RKO (cell line): ENCODE measurements at places on chromosomes 7 and 10.

GRCh38 chr7:155994279-155994811 is 182.1 kb upstream of the SHH start:
- DNase-seq, result no peak

DNA sequence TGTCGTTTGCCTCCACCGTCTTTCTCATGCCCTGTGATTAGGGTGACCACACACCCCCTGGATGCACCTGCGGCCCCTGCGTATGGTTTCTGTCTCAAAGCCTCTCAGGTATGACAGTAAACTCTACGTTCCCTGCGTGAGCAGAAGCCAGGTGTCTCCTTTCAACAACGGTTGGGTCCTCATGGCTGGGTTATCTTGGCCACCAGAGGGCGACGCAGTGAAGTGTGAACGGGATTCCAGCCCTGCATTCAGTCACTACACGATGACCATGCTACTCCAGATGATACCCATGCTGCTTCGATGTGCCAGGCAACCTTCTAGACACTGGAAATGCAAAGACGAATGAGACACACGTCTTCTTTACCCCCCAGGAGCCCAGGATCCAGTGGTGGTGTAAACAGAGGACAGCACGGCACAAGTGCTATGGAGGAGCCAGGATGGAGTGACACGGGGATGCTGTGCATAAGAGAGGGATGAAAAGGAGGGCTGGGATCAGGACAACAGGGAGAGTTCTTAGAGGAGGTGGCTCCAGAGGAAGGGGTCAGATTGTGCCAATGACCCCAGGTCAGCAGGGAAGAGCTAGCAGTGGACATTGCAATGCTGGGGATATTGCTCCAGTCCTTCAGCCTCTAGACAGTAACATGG is 228.1 kb upstream of the PFKP start:
- DNase-seq, result peak; percentile 47

DNA sequence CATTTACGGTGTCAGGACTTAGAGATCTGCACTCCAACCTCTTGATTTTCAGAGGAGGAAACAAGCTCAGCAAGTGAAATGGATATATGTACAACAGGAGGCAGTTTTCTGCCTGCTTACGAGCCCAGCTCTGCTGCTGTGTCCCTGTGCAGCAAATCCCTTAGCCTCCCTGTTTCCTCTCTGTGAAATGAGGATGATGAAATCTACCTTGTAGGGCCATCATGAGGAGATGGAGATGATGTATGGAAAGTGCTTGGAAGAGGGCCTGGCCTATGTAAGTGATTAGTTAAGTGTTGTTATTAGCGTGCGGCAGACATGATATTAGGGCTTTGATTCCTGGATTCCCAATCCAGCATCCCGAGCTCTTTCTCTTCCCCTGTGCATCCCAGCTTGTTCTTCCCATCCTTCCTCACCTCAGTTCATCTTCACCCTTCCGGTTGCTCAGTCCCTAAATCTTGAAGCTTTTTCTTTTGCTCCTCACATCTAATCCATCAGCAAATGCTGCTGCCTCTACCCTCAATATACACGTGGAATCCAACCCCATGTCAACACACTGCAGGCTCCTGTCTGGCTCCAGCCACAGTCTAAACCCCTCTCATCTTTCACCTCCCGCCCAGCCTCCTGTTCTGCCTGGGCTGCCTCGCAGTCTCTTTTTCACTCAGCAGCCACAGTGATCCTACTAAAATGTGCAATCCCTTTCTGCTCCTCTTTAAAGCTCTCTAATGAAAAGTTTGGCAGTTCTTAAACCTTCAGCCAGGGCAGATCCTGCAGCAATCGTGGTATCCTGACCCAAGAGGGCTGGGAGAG is 113.8 kb downstream of the MARCHF5 start:
- no peak for DNase-seq

DNA sequence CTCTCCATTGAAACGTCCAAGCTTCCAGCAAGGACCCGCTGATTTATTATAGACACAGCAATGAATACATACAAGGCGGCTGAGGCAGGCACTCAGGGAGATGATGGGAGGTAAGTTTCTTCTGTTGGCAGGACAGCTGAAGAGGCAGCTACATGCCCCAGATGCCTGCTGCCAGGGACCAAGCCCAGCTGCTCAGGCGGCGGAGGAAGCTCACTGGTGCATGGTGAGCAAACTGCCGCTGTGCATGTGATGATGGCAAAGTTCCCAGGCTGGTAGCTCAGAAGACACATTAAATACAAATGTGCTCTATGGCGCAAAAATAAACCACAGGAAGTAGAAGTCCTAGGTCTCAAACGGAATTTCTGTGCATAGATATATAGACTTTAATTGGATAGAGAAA is 2.3 kb downstream of the DNTT start:
- no peak for DNase-seq

DNA sequence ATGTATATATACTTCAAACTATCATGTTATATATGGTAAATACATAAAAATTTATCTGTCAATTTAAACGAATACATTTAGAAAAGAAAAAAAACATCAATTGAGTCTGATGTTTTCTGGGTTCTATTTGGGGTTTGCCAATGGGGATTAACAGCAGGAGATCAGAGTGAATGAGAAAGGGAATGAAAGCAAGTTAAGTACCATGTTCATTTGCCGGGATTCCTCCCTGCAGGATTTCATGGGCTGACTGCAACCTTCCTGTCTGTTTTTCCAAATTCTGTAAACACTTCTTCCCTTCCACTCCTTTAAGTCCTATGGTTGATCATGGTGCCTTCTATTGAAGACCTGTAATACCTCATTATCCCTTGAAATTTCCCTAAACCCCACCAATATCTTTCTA is 33.9 kb upstream of the SEMA3A start:
- no peak for DNase-seq

DNA sequence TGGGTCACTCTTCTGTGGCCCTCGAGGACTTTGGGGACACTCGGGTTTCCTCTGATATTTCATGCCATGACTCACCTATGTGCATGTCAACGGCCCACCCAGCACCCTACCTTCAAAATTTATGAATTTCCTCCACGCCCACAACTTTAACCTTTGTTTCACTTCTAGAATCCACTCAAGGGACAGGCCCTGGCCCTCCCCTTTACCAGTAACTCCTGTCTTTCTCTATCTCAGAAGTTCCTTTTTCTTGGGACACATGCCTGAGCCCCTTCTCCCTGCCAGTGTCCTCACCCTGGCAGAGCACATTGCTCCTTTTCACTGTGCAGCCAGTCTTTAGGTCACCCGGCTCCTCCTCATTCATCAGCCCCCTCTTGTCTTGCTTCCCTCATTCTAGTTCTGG is 282.5 kb upstream of the KLF6 start:
- DNase-seq, result no peak

DNA sequence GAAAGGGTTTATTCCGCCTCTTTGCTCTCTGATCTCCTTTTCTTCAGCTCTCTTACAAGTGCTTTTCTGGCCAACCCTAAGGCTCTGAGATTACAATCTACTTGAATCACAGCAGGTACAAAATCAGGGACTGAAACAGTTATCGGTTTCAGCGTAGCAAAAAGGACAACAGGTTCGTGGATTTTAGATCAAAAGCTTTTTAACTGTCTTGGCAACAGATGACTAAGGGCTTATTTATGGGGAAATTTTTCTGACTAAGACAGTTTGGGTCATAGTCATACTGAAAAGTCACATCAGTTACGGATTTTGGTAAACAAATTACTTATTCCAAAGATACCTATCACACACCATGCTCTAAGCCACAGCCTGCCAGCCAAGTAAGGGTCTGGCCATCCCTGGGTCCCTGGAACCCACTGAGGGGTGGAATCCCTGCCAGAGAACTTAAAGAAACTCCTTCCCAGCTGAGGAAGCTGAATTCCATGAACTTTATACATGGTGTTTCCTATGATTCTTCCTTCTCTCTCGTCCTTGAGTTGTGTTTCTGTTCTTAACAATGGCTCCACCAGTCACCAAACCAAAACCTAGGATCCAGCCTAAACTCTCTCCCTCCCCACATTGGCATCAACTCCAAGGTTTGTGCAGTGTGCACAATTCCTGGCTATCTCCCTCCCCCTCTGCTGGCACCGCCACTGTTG is 169.3 kb downstream of the FAM107B start:
- peak; percentile 94 for DNase-seq

- DNase-seq, result no peak
Measured at GRCh38 chr10:61047081-61047480, 103.1 kb upstream of the RHOBTB1 start.

DNA sequence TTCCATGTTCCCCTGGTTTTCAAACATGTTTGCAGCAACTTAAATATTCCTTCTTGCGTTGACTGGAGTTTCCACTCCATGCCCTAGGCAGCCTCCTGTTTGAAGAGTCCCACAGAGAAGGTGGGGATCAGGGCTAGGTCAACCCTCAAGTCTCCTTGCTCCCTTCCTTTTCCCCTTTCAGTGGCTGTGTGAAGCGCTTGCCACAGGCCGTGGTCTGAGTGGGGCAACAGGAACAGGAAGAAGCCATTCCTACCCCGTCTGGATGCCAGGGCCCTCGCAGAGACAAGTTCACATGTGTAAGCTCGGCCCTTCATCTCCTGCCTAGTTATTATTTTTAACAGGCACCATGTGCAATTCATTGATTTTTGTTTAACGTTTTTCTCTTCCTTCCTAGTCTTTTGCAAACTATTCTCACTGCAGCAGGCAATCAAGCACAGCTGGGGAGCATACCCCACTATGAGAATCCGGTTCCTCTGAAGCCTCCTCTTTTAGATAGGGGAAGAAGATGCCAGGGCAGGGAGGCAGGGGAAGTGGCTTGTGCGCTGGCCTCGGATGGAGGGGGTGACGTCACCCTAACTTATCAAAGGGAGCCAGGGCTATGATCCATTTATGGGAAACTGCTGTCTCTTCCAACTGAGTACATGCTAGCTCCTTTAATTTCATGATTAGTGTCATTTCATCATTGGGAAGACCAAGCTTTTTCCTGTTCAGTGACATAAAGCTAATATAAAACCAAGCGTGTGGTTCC is 64.2 kb downstream of the PRLHR start:
- DNase-seq, result no peak

DNA sequence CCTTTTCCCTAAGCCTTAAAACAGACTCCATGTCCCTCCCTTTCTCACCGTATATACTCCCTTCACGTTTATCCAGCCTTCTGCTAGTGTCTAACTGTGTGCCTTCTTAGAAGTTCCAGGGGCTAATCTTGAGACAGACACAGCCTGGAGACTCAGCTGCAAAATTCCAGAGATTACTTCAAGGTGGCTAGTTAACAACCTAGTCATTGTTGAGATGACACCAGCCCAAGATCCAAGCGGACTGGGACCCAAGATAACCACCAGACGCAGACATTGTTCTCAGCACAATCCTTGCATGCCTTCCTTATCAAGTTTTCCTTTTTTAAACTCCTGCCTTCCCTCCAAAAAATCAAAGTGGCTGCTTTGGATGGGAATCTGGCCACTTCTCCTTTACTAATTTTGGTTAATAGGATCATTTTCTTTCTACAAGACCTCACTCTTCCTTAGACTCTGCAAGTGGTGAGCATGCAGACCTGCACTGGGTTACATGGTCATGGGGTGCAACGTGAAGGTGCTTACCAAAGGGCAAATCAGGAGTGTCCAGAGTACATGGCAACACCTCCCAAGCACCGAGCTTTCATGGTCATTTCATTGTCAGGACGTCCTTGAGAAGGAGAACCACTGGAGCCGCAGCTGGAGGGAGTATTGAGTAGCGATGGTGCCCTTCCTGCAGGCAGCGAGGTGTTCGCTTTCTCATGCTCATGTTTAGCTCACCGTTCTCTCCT is 69.7 kb downstream of the ANLN start:
- DNase-seq, result no peak

- no peak for DNase-seq
Measured at GRCh38 chr10:86363833-86364490, 2.6 kb downstream of the GRID1 start.

DNA sequence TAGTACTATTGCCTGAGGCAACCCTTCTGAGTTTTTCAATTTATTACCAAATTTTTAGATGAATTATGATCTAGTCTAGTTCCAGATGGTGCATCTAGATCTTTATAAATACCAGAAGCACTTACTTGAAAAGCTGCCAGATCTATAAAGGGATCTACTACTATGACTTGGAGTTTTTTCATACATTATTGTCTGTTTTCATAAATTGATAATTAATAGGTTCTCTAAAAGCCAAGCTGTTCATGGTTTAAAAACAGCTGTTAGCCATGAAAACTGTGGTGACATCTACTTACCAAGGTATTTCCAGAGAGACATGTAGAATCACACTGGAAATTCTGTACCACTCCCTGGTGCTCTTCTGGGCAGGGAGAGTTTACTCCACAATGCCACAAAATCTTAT is 786.5 kb upstream of the C7orf33 start:
- DNase-seq, result no peak

DNA sequence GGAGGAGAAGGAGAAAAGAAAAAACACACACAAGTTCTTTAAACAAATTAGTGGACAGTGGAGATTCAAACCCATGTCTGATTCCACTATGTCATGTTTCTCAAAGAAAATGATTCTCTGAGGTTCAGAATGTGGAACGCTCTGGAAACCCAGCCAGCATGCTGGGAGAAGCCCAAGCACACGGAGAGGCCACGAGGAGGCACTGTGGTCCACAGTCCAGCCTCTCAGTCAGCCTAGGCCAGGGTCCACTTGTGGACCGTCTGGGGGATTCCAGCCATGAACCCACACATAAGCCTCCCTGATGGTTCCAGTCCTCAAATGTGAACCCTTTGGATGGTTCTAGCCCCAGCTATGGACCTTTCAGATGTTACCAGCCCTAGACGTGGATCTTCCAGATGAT is 73.4 kb downstream of the CAV1 start:
- no peak for DNase-seq
